A673 (cell line): ENCODE measurements at places on chromosomes 13 and 19.
A peak's percentile ranks its signal among the peaks of the same experiment; 100 is the strongest.

DNA sequence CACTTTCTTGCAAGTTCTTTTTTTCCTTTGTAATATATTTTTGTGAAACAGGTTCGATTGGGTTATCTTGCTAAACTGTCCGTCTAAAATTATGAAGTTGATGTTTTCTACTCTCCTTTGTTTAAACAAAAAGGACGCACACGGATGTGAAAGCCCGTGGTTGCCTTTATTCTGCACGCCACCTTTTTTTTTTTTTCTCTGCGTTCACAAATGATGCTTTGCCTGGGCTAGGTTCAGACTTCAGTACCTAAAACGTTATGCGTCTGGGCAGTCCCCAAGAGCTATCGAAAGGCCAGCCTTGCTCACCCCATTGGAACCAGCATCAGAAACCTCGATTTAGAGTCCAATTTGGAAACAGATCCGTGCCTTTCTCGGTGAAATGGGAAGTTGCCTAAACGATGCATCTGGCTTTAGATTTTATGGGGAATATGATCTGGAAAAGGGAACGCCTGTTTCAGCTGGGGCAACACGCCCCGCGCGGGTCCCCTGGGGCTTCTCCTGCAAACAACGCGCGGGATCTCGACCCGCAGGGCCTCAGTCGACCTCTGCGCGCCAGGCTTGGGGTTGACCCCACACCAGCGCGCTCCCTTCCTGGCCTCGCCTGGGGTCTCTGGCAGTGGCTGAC, 113.9 kb downstream of the KCNRG start:
- DNase-seq = no peak

DNA sequence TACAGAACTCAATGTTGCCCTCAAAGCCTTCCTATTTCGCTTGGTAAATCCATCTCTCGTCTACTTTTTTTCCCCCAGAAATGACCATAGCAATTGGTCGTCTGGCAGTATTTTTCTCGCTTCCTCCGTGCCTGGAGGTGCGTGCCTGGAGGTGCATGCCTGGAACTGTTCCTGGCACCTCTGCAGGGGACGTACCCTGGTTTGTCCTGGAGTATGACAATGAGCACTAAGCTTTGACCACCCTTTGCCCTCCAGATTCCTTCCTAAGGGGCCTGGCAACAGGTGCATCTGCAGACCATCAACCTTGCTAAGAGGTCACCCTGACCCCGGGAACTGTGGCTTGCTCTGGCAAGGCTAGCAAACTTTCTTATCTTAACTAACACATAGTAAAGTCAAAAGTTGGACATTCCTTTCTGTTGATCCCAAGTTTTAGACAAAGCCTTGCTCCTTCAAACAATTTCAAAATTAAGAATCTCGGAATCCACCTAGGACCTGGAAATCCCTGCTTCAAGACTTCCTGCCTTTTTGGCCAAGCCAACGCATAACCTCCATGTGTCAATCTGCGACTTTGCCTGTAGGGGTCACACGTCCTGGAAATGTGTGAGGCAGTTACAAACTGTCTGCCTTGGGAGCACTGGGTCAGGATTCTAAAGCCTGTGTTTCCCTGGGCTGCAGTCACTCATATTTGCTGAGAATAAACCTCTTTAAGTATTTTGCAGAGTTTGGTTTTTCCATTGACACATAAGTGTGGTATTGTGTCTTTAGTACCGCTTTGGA, 28.8 kb upstream of the TUBGCP3 start:
- DNase-seq = peak; percentile 53

GRCh38 chr19:37346091-37346490, 24.8 kb upstream of the ZNF527 start:
- no peak for DNase-seq

GRCh38 chr13:46613409-46614049, 60.6 kb downstream of the LRCH1 start:
- no peak for DNase-seq

GRCh38 chr13:21613791-21614190, 9.8 kb upstream of the MICU2 start:
- no peak for DNase-seq

DNA sequence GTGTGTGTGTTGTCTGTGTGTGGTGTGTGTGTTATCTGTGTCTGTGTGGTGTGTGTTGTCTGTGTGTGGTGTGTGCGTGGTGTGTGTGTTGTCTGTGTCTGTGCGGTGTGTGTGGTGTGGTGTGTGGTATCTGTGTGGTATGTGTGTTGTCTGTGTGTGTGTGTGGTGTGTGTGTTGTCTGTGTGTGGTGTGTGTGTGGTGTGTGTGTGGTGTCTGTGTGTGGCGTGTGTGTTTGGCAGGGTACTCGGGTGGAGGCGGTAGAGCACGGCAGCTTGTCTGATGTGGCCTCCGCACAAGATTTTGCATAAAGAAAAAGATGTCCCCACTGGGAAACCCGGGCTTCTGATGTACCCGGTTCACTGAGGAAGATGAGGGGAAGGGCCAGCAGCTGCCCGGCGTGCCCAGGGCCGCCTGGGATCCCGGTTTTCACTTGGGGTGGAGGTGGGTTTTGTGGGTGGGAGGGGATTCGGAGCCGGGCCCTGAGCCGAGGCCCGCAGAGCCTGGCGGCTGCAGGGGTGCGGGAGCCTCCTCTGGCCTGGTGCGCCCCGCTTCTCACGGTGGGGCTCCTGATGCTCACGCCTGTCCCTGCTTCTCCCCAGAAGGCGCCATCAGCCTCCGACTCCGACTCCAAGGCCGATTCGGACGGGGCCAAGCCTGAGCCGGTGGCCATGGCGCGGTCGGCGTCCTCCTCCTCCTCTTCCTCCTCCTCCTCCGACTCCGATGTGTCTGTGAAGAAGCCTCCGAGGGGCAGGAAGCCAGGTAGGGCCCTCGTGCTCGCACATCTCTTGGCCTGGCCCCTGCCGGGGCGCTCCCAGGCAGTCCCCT, 21.2 kb downstream of the HDGFL2 start:
- DNase-seq = no peak

DNA sequence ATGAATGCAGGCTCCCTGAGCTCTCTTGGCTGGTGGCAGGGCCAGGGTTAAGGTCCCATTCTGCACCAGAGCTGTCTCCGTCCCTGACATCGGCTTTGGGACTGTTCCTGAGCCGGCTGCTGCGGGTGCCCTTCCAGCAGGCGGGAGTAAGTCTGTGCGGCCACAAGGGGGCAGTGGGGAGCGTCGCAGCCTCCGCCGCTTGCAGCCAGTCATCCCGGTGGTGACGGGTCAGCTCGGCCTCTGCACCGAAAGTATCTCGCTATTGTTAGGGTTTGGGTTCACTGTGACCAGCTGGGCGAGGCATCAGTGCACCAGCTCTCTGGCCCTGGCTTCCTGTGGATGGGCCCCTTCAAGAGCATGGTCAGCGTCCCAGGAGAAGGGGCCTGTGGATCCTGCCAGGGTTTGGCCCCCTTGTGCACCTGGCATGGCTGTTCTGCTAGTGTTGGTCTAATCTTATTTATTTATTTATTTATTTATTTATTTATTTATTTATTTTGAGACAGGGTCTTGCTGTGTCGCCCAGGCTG, 15.1 kb downstream of the NDUFB7 start:
- peak; percentile 74 for DNase-seq

GRCh38 chr13:99812625-99813024, 158.9 kb downstream of the ZIC5 start:
- DNase-seq = no peak

GRCh38 chr13:112065867-112066623, 904 bp upstream of the SOX1 start:
- peak; percentile 53 for DNase-seq

DNA sequence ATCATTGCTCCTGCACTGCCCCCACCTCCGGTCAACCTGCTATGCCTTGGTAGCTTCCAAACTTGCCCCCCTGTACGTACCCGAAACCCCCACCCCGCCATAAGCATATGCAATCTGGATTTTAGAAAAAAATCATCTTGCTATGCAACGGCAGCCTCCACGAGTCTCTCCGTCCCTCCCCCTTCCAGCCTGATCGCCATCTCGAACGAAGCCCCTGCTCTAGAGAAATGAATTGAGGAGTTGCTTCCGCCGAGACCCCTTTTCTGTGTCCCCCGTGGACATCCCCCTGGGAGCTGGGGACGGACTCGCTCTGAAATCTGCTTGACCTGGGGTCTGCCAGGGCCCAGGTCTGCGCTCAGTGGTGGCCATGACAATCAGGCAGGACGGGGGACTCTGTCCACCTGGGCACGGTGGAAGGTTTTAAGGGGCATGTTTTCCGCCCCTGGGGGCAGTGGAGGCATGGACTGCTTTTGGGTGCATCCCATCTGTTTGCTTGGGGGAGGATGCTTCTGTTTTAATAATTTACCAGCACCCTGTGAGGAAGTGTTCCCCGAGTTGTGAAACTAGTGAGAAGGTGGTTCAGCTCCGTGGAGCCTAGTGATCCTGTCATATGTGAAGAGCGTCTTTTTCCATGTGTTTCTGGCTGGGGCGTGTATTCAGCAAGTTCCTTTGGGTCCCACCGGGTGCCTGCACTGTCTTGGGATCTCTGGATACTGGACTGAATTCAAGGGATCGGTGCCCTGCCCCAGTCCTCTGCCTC, 1.0 kb downstream of the KDM4B start:
- DNase-seq = peak; percentile 42

DNA sequence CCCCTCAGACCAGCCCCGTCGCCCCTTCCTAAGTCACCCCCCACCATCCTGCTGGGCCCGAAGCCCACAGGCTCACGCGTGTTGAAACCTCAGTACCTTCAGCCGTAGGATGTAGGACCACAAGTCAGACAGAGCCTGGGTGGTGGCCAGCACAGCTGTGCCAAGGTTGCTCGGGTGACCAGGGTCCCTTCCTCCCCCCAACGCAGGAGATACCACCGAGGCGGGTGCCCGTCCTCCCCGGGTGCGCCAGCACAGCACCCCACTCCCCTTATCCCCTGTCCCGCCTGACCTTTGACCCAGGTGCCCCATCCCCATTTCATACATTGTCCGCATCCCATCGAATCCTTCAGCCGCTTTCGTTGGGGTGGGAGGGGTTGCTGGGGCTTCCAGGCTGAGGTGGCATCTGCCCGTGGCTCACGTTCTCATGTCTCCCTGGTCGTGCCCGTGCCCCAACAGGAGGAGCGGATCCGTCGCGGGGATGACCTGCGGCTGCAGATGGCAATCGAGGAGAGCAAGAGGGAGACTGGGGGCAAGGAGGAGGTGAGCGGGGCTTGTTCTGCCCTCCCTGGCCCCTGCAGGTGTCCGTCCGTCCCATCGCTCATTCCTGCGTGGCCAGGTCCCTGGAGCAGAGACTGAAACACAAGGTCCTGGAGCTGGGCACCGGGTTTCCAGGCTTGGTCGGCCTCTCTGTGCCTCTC, 14.5 kb downstream of the EPN1 start:
- DNase-seq = no peak

GRCh38 chr19:29484876-29485275, 40.9 kb upstream of the VSTM2B start:
- DNase-seq = no peak

DNA sequence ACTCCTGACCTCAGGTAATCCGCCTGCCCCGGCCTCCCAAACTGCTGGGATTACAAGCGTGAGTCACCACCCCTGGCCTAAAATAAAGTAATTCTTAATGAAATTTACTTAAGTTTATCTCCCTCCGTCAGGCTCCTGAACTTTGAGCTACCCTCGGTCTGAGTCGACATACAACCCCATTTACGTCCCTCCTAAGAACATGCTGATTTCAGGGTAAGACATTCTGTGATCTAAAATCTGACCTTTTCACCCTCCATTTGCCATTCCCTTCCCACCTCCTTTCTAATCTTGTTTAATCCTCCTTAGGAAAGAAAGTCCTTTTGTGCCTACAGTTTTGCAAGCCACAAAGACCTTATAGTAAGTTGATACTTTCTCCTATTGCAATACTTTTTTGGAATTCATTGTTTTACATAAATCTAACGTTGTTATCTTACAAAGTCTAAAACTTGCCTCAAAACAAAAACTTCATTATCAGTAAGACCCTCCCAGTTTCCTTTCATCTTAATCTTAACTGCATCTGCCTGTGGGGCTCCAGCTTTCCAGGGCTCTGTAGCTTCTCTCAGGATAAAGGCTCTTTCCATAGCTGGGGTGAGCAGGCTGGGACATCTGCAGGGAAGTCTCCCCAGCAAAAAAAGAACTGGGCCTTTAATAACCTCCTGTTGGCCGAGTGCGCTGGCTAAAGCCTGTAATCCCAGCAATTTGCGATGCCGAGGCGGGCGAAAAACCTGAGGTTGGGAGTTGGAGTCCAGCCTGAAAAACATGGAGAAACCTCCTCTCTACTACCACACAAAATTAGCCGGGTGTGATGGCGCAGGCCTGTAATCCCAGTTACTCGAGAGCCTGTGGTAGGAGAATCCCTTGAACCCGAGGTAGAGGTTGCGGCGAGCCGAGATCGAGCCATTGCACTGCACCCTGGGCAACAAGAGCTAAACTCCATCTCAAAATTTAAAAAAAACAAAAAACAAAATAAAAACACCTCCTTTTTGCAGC, 143.1 kb downstream of the ZNF737 start:
- no peak for DNase-seq

DNA sequence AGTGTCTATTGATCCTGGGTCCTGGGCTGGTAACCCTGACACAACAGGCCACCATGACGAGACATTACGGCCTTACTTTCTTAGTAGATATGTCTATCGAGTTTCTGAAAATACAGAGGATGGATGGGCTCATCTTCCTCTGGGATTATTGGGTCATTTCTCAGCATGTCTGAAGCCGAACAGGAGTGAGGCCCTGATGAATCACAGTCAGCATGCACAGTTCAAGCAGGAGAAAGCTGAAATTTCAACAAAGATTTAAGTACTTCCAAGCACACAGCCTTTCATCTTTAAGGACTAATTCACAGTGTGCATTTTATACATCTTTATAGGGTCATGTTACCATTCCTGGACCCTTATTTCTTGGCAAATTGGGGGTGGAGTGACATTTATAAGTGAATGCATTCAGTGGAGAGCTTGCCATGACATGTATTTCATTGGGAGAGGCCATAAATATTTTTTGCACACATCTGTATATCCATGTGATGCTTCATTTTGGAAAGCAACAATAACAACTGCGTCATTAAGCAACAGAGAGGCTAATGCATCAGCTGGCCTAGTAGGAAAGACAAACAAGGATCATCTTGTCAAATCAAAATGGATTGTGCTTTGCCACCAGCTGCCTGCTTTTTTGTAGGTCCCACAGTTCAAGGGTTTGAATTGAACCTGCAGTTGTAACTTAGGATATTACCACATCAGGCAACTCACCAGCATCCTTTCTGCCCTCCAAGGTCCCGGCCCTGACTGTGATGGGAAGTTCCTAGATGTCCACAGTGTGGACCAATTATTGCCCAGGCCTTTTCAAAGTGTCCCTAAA, 143.5 kb downstream of the DNAJC15 start:
- no peak for DNase-seq
